ENCODE measurements at places on chromosomes 13 and 19.

DNA sequence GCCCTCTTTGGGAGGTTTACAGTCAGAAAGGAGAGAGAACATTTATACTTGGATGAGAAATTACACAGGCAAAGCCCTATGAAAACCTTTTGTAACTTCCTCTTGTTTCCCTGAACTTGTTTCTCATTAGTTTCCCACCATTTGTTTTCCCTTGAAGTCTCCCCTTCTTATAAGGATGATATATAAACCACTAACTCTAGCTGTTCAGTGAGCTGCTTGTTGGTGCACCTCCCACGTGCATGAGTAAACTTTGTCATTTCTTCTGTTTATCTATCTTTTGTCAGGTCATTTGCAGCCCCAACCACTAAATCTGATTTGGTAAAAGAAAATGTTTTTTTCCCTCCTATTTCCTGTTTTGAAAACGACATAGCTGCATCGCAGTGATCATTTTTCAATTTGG lies 919.9 kb downstream of the SLITRK1 start:
- DNase-seq, result no peak
- no peaks in the 10 kb centered on the region for H3K4me1 ChIP-seq
- H3K27ac ChIP-seq, result no peak overlapping the region

DNA sequence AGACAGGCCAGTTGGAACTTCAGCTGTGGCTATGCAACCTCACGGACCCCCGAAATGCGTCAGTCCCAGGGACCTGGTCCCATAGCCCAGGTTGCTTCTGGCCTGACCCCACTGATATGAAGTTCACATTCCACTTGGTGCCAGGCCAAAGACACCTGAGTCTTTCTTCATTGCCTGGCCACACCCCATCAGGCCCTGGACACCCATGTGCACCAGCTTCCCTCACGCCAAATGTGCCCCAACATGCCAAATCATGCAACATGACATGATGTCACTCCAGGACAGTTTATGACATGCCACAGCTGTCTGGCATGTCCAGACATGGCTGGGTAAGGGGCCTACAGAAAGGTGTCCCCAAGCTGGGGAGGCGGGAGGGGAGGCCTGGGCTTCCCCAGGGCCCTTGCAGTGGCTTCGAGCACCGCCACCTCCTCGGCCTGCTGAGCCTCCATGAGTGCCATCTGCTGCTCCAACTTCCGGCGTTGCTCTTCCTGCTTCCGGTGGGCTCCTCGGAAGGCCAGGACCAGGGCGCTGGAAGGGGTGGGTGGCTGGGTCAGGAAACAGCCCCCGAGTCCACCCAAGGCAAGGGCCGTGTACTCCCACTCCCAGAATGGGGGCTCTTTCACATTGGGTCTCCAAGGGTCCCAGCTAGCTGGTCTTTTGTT lies 4.3 kb upstream of the NR2F6 start:
- no peak overlapping the region for H3K4me3 ChIP-seq
- H3K27me3 ChIP-seq, result peaks cover 8% of the 10 kb centered on the region
- DNase-seq, result no peak
- no peak overlapping the region for H3K27ac ChIP-seq
- peaks cover 13% of the 10 kb centered on the region for H3K36me3 ChIP-seq
- peaks cover 12% of the 10 kb centered on the region for H3K4me1 ChIP-seq

DNA sequence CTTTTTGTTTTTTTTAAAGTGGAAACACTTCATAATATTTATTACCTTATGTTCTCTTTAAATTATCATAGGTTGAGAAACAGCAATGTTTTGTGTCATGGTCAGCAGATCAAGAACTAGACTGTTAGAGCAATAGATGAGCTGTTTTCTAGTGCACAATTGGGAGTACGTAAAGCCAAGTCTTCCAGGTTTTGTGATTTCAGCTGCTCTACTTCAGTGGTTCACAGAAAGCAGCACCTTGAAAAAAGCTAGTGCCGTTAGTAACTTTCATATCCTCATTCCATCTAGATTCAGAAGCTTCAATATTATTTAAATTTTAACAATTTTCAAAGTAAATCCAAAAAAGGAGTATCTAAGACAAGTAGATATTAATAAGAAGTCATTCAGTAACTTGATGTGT lies 1.9 kb downstream of the GPR18 start:
- peak overlapping the region; percentile 84 for H3K27ac ChIP-seq
- peaks cover 67% of the 10 kb centered on the region for H3K4me1 ChIP-seq
- peaks cover 37% of the 10 kb centered on the region for H3K36me3 ChIP-seq
- H3K4me3 ChIP-seq, result peak overlapping the region; percentile 78

DNA sequence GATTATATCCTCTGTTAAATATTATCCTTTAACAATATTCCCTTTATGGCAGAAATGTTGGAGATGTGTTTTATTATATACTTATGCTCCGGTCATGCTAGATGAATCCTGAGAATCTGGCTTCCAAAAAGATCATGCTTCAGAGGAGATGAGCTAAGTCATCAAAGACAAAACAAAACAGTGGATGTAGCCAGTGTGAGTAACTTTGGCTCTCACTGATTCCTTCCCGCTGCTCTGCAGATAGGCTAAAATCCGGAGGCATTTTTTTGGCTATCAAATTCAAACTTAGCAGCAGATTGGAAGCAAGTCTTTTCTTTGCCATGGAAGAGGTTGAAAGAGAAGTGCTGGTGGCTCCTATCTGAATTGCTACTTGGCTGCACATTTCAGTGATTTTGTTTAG lies 295.9 kb downstream of the GPC6 start:
- no peaks in the 10 kb centered on the region for H3K27me3 ChIP-seq
- H3K4me3 ChIP-seq, result no peak overlapping the region
- no peak overlapping the region for H3K27ac ChIP-seq
- no peak for DNase-seq
- no peaks in the 10 kb centered on the region for H3K36me3 ChIP-seq

- DNase-seq, result no peak
- H3K27ac ChIP-seq, result no peak overlapping the region
- no peaks in the 10 kb centered on the region for H3K36me3 ChIP-seq
- no peak overlapping the region for H3K4me3 ChIP-seq
- H3K4me1 ChIP-seq, result no peaks in the 10 kb centered on the region
- H3K27me3 ChIP-seq, result peaks cover 48% of the 10 kb centered on the region
Observed at GRCh38 chr13:26600343-26600742, 42.9 kb downstream of the WASF3 start.

GRCh38 chr19:30311911-30312310 lies 60.3 kb upstream of the ZNF536 start:
- no peaks in the 10 kb centered on the region for H3K4me1 ChIP-seq
- no peak for DNase-seq
- no peaks in the 10 kb centered on the region for H3K36me3 ChIP-seq
- H3K27ac ChIP-seq, result no peak overlapping the region
- H3K27me3 ChIP-seq, result no peaks in the 10 kb centered on the region
- H3K4me3 ChIP-seq, result no peak overlapping the region

- H3K27ac ChIP-seq, result no peak overlapping the region
- H3K4me1 ChIP-seq, result no peaks in the 10 kb centered on the region
- H3K36me3 ChIP-seq, result no peaks in the 10 kb centered on the region
- peaks cover 16% of the 10 kb centered on the region for H3K27me3 ChIP-seq
- no peak overlapping the region for H3K4me3 ChIP-seq
Observed at GRCh38 chr13:33377411-33377810, 91.9 kb upstream of the STARD13 start.

DNA sequence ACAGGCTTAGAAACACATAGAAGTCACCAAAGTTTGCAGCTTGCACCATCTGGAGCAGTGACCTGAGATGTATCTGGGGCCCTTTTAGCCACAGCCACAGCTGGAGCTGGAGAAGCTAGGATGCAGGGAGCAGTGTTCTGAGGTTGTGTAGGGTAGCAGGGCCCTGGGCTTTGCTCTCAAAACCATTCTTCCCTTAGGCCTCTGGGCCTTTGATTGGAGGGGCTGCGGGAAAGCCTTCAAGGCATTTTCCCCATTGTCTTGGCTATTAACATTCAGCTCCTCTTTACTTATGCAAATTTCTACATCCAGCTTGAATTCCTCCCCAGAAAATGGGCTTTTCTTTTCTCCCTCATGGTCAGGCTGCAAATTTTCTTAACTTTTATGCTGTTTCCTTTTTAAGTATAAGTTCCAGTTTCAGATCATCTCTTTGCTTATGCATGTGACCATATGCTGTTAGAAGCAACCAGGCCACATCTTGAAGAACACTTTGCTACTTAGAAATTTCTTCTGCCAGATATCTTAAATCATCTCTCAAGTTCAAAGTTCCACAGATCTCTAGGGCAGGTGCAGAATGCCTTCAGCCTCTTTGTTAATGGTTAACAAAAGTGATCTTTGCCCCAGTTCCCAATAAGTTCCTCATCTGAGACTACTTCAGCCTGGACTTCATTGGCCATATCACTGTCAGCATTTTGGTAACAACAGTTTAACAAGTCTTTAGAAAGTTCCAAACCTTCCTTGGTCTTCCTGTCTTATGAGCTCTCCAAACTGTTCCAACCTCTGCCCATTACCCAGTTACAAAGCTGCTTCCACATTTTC lies 48.5 kb downstream of the NBEA start:
- DNase-seq, result no peak
- no peaks in the 10 kb centered on the region for H3K27me3 ChIP-seq
- H3K4me1 ChIP-seq, result no peaks in the 10 kb centered on the region
- H3K27ac ChIP-seq, result no peak overlapping the region
- no peaks in the 10 kb centered on the region for H3K36me3 ChIP-seq

DNA sequence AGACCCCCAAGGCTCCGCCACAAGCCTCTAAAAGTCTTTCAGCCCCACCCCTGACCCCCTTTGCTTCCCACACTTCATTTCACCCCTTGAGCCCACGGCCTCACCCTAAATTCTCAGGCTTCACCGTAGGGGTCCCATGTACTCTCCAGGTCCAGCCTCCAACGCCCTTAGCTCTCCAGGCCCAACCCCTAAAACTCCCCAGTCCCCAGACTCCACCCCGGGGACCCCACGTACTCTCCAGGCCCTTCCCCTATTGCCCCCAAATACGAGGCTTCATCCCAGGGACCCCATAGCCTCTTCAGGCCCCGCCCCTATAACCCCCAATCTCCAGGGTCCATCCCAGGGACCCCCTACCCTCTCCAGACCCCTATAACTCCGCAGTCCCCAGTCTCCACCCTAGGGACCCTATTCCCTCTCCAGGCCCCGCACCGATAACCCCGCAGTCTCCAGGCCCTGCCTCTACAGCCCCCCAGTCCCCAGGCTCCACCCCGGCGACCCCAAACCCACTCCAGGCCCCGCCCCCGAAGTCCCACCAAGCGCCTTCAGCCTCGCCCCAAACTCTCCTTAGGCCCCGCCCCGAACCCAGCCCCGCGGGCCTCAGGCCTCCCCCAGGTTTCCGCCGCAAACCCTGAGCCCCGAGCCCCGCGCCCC lies 619 bp downstream of the MED16 start:
- no peak for DNase-seq
- peaks cover 53% of the 10 kb centered on the region for H3K36me3 ChIP-seq
- H3K4me3 ChIP-seq, result peak overlapping the region; percentile 96
- peaks cover 16% of the 10 kb centered on the region for H3K4me1 ChIP-seq
- no peaks in the 10 kb centered on the region for H3K27me3 ChIP-seq

- no peak overlapping the region for H3K4me3 ChIP-seq
- no peaks in the 10 kb centered on the region for H3K27me3 ChIP-seq
- H3K36me3 ChIP-seq, result no peaks in the 10 kb centered on the region
- H3K27ac ChIP-seq, result no peak overlapping the region
Observed at GRCh38 chr13:71577127-71577526, 289.9 kb downstream of the DACH1 start.

DNA sequence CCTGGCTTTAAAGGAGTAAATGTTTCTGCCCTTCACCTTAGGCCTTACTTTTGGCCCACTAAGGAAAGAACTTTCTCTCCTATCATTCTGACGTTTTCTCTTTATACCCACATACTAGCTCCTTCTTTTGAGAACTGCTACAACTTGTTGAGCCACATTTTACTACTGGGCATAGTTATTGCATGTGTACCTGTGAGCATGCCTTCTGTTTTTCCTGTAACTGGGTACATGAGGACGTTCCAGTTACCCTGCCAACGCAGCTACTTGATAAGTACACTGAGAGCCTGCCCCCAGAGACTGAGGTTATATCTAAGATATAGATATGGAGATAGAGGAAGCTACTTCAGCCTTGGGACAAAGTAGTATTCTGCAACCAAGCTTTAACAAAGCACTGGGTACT lies 3.5 kb downstream of the CCDC169 start:
- no peak overlapping the region for H3K4me3 ChIP-seq
- H3K27ac ChIP-seq, result no peak overlapping the region
- peaks cover 21% of the 10 kb centered on the region for H3K27me3 ChIP-seq
- DNase-seq, result no peak
- H3K36me3 ChIP-seq, result peaks cover 3% of the 10 kb centered on the region
- no peaks in the 10 kb centered on the region for H3K4me1 ChIP-seq

GRCh38 chr19:34598217-34599155 lies 78.5 kb downstream of the SCGB2B2 start:
- H3K4me1 ChIP-seq, result peaks cover 2% of the 10 kb centered on the region
- H3K27me3 ChIP-seq, result peaks cover 9% of the 10 kb centered on the region
- no peak overlapping the region for H3K27ac ChIP-seq
- H3K4me3 ChIP-seq, result no peak overlapping the region
- no peaks in the 10 kb centered on the region for H3K36me3 ChIP-seq

DNA sequence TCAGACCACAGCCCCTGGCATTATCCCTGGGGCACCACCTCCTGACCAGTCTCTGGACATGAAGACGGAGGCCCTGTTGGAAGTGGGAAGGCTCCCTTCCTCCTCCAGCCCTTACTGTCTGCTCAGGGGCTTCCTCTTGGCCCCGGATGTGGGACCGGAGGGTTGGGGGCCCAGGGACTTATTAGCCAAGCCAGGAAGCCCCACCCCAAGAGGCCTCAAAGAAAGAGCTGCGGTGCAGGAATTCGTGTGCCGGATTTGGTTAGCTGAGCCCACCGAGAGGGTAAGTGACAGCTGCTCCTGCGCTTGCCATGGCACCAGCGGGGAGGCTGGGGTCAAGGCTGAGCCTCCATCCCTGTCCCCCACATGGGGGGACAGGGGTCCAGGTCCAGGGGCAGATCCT lies at the start of gene RETN:
Gene RETN, plus strand, starts transcription at position 208 of the 400 bp plus-strand sequence. CDS start 278 bp downstream, outside the sequence.
- no peak for DNase-seq
- peaks cover 11% of the 10 kb centered on the region for H3K4me1 ChIP-seq
- peaks cover 7% of the 10 kb centered on the region for H3K36me3 ChIP-seq
- H3K4me3 ChIP-seq, result no peak within 1 kb of the TSS
- H3K27me3 ChIP-seq, result peaks cover 74% of the 10 kb centered on the region
- no peak within 1 kb of the TSS for H3K27ac ChIP-seq

DNA sequence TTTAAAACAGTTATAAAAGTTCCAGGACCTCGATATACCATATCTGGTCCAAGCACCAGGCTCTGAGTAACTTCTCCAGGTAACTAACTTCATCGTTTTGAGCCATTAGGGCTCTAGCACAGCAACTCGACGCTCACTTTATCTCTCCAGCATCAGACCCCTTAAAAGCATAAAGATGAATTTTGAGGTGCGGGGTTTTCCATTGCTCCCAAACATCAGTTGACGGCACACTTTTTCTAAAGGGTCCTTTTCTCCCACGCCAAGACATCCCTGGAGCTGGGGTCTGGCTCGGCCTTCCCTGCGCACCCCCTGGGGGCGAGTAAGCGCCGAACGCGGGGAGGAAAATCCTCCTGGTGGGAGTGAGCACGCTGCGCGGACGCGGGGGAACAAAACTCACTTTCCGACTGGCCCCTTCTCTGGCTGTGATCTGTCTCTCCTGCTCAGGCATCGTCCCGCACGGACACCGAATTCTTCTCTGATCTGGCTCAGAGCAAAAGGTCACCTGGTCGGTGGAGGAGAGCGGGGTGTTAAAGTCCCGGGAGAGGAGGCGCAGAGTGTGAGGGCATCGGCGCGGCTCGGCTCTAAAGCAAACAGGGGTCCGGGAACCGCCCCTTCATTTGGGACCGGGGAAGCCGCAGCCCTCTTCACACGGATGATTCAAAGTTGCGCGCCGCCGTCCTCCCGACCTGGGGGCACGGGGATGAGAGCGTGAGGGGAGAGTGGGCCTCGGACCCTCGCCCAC lies at the start of gene ATP7B:
Gene ATP7B, minus strand, starts transcription at position 561 of the 742 bp plus-strand sequence. Its CDS starts 113 bp downstream, at position 448.
- peaks cover 4% of the 10 kb centered on the region for H3K36me3 ChIP-seq
- peak; percentile 4 for DNase-seq
- H3K4me1 ChIP-seq, result peaks cover 21% of the 10 kb centered on the region
- H3K27ac ChIP-seq, result peak within 1 kb of the TSS; percentile 85
